ENCODE measurements at places on chromosomes 13 and 19.

DNA sequence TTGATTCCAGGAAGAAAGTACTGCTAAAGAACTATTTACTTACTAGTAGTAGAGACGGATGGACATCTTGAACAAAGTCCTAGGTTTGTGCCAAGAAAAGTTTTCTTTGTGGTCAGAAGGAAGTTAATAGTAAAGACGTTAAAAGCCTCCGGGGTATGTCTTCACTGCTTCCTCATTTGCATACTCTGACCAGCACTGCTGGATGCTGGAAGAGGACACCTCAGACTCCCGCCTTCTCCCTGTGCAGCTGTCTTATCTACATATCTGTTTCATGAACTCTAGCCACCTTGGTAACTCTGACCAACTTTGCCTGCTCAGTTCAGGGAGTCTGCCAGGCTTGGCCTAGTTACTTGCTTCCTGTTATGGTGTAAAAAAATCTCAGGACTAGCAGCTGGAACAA is 1109.1 kb upstream of the MIR17HG start:
- DNase-seq = no peak

GRCh38 chr19:20503476-20503875 is 62.1 kb downstream of the ZNF737 start:
- no peak for DNase-seq

- DNase-seq = no peak
Measured at GRCh38 chr19:29704562-29705558, 10.2 kb downstream of the C19orf12 start.

GRCh38 chr13:60210510-60211330 is 47.0 kb upstream of the DIAPH3 start:
- DNase-seq = no peak

DNA sequence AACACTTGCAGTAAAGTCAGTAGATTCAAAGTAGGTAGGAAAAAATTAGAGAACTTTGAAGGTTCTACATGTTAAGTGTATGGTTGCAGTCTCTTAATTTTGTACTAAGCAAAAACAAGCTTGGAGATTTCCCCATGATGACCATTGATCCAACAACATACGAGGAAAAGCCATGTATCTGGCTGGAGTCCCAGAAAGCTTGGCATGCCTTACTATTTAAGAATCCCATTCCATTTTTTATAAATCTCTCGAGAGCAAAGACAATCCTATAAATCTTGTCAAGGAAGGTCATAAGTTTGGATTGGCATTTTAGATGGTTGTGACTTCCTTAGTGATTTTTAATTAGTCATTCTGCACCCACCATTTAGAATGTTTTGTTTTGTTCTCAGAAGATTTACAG is 495.9 kb downstream of the GPC5 start:
- DNase-seq = no peak

DNA sequence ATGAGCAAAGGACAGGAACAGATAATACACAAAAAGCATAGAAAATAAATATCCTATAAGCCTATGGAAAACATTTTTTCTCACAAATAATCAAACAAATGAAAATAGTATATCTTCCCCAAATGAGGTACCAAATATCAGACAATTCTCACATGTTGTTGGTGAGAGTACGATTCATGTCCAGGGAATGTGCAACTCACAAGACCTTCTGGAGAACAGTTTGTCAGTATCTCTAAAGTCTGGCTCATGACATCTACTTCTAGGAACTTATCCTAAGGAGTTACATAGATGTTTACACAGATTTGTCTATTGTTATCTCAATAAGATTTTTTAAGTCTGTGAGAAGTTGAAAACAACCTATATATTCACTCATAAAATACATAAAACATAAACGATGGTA is 80.3 kb upstream of the ARHGEF7 start:
- DNase-seq = no peak

DNA sequence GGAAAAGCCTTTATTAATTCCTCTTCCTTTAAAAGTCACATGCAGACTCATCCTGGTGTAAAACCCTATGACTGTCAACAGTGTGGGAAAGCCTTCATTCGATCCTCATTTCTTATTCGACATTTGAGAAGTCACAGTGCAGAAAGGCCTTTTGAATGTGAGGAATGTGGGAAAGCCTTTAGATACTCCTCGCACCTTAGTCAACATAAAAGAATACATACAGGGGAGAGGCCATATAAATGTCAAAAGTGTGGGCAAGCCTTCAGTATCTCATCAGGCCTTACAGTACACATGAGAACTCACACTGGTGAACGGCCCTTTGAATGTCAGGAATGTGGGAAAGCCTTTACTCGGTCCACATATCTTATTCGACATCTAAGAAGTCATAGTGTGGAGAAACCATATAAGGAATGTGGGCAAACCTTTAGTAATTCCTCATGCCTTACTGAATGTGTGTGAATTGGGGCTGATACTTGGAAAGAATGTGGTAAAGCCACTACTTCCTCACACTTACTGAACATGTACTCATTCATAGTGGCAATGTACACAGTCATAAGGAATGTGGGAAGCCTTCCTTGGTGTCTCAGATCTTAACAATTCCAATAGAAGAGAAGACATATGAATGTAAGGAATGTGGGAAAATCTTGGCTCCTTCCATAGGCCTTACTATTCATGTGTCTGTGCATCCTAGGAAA is 18.8 kb downstream of the ZNF559 start:
- no peak for DNase-seq

- no peak for DNase-seq
Measured at GRCh38 chr19:3058821-3059314, 3.4 kb downstream of the TLE5 start.

DNA sequence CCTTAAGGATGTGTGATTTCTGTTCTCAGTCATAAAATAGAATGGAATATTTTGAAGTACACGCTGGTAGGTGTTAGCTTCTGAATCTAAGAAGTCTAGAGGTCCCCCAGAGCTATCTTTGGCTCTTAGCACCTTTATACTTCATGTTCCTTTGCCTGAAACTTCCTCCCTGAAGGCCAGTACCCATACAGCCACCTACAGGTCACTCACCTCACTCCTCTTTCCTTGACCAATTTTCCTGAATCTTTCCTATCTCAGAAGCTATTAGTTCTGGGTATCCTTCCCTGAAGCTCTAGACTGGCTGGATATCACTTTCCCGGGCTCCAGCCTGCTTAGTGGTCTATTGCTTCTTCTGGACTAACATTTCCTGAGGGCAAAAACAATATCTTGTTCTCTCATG is 93.4 kb upstream of the EDNRB start:
- DNase-seq = no peak

DNA sequence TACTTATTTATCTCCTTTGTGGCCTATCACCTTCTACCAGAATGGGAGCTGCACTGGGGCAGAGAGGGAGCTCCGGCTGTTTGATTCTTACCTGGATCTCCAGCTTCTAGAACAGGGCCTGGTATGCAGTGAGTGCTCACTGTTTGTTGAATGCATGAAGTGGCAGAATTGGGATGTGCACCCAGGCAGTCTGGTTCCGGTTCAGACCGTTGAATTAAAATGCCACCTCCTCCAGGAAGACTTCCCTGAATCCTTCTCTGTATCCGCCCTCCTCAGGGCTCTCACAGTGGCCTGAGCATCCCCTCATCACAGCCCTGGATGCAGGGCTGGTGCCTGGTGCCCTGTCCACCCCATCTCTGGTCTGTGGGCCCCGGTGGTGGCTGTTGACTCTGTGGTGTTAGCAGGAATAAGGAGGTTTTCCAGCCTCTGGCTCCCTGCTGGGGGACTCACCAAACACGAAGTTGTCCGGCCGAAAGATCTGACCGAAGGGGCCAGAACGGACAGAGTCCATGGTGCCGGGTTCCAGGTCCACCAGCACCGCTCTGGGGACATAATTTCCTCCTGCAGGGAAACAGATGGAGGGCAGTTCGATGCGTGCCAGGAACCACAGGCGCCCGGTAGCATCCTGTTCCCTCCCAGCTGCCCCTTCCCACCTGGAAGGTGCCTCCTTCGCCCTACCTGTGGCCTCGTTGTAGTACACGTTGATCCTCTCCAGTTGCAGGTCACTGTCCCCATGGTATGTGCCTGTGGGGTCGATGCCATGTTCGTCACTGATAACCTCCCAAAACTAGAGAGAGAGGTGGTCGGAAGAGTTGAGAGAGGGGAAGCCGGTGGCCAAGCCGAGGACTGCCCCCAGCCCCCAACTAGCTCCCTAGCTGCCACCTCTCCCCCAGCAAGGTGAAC is 1.0 kb downstream of the TUBB4A start:
- no peak for DNase-seq

GRCh38 chr13:64347664-64348063 is 2882.5 kb downstream of the PCDH9 start:
- DNase-seq = no peak

DNA sequence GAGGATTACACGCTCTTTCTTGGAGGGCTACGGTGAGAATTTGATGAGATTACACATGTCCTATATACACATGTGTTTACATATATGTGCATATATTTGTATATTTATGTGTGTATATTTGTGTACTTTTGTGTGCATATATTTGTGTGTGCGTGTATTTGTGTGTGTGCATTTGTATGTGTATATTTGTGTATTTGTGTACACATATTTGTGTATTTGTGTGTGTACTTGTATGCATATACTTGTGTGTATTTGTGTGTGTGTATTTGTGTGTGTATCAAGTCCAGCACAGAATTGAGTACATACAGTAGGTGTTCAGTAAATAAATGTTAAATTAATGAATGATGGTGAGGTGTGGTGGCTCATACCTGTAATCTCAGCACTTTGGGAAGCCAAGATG is 1.8 kb downstream of the TMEM143 start:
- no peak for DNase-seq

DNA sequence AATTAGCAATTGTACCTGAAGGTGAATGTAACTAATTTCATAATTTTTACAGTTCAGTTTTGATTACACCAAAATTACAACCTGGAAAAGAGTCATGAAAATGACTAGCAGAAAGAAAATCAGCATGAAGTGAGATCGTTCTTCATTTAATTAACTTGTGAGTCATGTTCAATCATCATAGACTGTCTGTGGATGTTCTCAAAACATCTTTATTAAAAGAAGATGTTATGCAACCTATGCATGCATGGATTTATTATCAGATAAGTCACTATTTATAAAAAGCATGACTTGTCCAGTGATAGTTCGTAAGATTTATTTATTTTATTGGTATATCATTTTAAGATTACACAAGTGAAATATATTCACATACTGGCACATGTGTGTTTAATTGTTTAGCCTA is 245.9 kb downstream of the ITGBL1 start:
- DNase-seq = no peak

GRCh38 chr13:40457929-40458719 is 208.3 kb downstream of the FOXO1 start:
- DNase-seq = no peak

DNA sequence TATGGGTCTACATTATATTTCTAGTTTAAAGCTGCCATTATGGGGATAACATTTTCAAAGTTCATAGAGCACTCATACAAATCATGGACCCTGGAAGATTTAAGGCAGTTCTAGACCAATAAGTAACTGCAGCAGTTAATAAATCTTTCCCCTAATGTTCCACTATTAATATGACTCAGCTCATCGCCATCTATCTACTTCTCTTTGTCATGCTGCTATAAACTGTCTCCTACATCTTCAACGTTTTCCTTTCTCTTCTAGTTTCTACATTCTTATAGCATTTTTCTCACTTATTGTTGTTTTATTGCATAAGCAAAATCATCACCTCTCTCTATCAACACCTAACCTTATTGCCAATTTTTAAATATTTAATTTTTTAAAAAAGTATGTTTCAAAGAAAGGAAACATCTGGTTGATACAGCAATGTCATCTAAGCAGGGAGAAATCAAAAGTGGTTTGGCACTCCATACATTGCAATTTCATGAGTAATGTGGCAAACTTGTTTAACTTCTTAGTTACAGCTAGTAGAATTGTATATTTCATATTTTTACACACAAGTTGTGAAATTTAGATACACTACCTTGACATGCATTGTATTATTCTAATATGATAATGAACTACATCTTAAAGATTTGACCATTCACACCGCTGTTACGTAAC is 1500.4 kb upstream of the MIR17HG start:
- no peak for DNase-seq

DNA sequence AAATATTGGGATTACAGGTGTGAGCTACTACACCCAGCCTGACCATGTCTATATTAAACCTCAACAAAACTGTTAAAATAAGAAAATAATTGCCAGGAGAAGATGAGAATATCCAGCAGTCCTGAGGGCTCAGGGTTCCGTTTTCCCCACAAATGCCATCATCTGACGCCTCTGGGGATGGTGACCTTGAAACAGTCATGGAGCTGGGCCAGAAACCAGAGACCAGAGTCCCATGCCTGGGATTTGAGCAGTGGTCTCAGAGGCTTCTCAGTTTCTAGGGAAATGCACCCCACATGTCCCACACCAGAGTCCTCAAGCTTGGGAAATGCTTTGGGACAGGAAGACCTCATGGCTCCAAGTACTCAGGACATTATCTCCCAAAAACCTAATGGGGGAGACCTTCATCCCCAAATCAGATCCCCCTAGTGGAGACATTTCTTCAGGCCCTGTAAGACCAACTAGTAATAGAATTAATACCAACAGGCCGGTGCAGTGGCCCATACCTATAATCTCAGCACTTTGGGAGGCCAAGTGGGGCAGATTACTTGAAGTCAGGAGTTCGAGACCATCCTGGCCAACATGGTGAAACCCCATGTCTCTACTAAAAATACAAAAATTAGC is 2.9 kb upstream of the MAP1S start:
- no peak for DNase-seq

GRCh38 chr13:26344980-26345379 is 91.1 kb downstream of the CDK8 start:
- no peak for DNase-seq

DNA sequence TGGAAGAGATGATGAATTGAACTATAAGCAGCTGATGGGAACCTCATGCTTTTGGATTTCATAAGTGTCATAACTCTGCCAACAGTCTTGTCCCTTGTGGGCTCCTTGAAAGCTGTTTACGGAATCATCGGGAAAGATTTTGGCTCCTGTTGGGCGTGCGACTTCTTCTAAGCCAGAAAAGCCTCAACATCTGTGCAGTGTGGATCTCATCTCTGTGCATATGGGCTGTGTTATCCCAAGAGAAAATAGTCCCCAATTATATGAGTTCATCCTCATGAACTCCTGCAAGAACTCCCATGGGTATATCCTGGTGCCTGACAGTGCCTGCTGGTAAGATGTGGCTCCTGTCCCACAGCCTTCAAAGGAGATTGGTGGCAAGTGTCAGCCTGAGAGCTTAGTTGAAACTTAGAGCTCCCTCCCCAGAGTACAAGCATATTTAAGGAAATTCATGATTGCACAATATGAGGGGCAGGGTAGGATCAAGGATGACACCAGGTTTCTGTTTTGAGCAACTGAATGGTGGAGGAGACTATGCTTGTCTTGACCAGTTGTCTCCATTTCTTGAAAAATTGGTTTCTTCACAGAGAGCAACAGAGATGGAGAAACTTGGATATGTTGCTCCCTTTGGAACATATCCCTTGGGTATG is 243.5 kb downstream of the ITGBL1 start:
- DNase-seq = no peak

GRCh38 chr19:44988896-44989556 is 12.2 kb upstream of the RELB start:
- DNase-seq = peak; percentile 86
